Colonic mucosa (tissue), 4 donors: ENCODE measurements at places on chromosomes 5 and 9. TPM values are rescaled to one million over a fixed set of nuclear protein-coding genes. Genes with fewer than 3 reads are reported as not detected.

The STARD4 gene
- total RNA-seq, result 90.0 TPM

The RANBP3L gene
- not detected for total RNA-seq

The POLR3G gene
- total RNA-seq, result 4.0 TPM

The SLF1 gene
- total RNA-seq, result 3.8 TPM

The CORO2A gene
- total RNA-seq, result 68.1 TPM

The LSM11 gene
- 6.6 TPM for total RNA-seq

The PNPLA7 gene
- total RNA-seq, result 6.1 TPM

The ANKHD1 gene
- 108 TPM for total RNA-seq

The PCDHB4 gene
- 0.17 TPM for total RNA-seq

The LHX6 gene
- total RNA-seq, result 1.1 TPM

The MARVELD2 gene
- 51.0 TPM for total RNA-seq

The TRIP13 gene
- 18.1 TPM for total RNA-seq

The TLR4 gene
- 7.5 TPM for total RNA-seq

The FREM1 gene
- 1.1 TPM for total RNA-seq

The DEPDC1B gene
- total RNA-seq, result 8.4 TPM

The EGFLAM gene
- 2.0 TPM for total RNA-seq

The THBS4 gene
- total RNA-seq, result 0.27 TPM

The CFAP90 gene
- total RNA-seq, result not detected

The NTRK2 gene
- 0.52 TPM for total RNA-seq

The IL11RA gene
- total RNA-seq, result 10.6 TPM

The SEC16A gene
- 66.2 TPM for total RNA-seq

The PRSS3 gene
- 191 TPM for total RNA-seq

The PRR16 gene
- 1.4 TPM for total RNA-seq

The DND1 gene
- total RNA-seq, result 0.89 TPM

The BTNL8 gene
- total RNA-seq, result 51.6 TPM

The RCL1 gene
- total RNA-seq, result 7.0 TPM

The IFNA6 gene
- not detected for total RNA-seq

The SLC27A6 gene
- total RNA-seq, result 0.67 TPM

The COL15A1 gene
- total RNA-seq, result 6.0 TPM

The PCAT7 gene
- total RNA-seq, result 2.1 TPM

The PTPA gene
- 142 TPM for total RNA-seq

The GDA gene
- total RNA-seq, result 23.0 TPM

The ADAMTS16 gene
- total RNA-seq, result not detected

The PFDN1 gene
- 41.4 TPM for total RNA-seq

The PCDH12 gene
- 1.1 TPM for total RNA-seq

The PCDHA12 gene
- total RNA-seq, result not detected

The DOCK2 gene
- total RNA-seq, result 4.8 TPM

The LEAP2 gene
- 3.6 TPM for total RNA-seq

The SH3RF2 gene
- 58.2 TPM for total RNA-seq

The TXNDC8 gene
- not detected for total RNA-seq

The RANBP17 gene
- 7.9 TPM for total RNA-seq

The PCDHB10 gene
- total RNA-seq, result 1.1 TPM

The VPS13A gene
- 31.8 TPM for total RNA-seq

The ENTR1 gene
- 24.5 TPM for total RNA-seq

The KIF24 gene
- 7.3 TPM for total RNA-seq

The BHMT2 gene
- total RNA-seq, result 0.40 TPM

The ESM1 gene
- not detected for total RNA-seq

The DNM1 gene
- total RNA-seq, result 2.5 TPM

The PCDHA9 gene
- total RNA-seq, result 0.19 TPM

The LCN1 gene
- not detected for total RNA-seq

The PPP1R26 gene
- 19.7 TPM for total RNA-seq

The TMEM245 gene
- 39.7 TPM for total RNA-seq

The ALDOB gene
- total RNA-seq, result 3.4 TPM

The OR1Q1 gene
- total RNA-seq, result not detected

The MLANA gene
- total RNA-seq, result not detected

The WWC1 gene
- total RNA-seq, result 33.3 TPM

The C1QTNF2 gene
- total RNA-seq, result 0.64 TPM

The ZNF367 gene
- 18.9 TPM for total RNA-seq

The SLC6A7 gene
- total RNA-seq, result 24.9 TPM
